ENCODE measurements at places on chromosomes 11 and 22.
A peak's percentile ranks its signal among the peaks of the same experiment; 100 is the strongest.

- DNase-seq = peak; percentile 70
Measured at GRCh38 chr11:64777449-64778222, 706 bp downstream of the SF1 start.

DNA sequence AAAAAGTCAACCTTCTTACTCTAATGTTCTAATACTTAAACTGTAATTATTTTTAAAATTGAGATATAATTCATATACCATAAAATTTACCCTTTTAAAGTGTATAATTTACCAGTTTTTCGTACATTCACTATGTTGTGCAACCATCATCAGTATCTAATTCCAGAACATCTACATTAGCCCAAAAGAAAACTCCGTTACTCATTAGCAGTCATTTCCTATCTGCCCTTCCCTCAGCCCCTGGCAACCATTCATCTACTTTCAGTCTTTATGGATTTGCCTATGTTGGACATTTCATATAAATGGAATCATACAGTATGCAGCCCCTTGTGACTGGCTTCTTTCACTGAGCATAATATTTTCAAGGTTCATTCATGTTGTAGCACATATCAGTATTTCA lies 22.2 kb downstream of the SGSM3 start:
- no peak for DNase-seq

GRCh38 chr11:48019217-48019584 lies 38.8 kb downstream of the PTPRJ start:
- DNase-seq = no peak

DNA sequence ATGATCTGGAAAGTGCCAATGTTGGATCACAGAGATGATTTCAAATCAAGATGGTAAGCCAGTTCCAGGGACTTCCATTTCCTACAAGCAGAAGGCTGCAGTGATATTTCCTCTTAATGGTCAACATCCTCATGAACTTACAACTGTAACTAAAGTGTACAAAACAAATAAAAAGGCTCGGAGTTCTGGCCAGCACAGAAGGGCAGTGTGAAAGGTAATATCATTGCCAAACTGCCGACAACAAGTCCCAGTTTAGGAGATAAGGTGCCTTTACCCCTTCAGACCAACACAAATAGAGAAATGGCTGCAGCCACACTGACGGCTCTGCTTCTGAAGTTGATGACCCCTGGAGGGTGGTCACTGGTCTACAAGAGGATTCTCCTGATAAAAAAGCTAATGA lies 91.1 kb downstream of the ETS1 start:
- DNase-seq = no peak

DNA sequence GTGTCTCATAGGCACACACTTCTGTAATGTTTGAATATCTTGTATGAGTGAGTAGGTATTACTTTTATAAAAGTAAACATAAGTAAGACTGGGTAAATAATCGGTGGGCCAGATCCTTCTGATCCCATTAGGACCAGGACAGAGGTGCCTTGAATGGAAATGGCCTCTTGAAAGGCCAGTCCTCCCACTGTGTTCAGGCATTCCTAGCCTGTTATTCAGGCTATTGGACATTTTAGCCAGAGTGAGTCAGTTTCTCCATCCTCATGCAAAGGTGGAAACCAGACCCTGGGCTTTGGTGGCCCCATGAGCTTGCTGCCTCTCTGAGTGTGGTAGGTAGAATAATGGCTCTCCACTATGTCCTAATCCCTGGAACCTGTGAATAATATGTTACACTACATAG lies 34.4 kb downstream of the C11orf96 start:
- DNase-seq = no peak

DNA sequence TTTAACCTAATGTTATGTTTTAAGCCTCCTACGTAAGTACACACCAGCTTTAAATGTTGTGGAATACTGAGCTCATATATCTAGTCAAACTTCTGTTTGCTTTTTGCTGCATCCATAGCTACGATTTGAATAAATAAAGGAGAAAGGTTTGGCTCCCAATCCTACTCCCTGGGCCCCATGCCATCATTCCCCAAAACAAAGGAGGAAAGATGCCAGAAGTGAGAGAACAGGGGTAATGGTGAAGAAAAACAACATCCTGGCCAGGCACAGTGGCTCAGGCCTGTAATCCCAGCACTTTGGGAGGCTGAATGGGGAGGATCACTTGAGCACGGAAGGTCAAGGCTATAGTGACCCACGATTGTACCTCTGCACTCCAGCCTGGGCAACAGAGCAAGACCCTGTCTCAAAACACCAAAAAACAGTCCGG lies 26.5 kb downstream of the SCGB1A1 start:
- no peak for DNase-seq

- no peak for DNase-seq
Measured at GRCh38 chr11:10914050-10914449, 56.2 kb upstream of the ZBED5 start.

DNA sequence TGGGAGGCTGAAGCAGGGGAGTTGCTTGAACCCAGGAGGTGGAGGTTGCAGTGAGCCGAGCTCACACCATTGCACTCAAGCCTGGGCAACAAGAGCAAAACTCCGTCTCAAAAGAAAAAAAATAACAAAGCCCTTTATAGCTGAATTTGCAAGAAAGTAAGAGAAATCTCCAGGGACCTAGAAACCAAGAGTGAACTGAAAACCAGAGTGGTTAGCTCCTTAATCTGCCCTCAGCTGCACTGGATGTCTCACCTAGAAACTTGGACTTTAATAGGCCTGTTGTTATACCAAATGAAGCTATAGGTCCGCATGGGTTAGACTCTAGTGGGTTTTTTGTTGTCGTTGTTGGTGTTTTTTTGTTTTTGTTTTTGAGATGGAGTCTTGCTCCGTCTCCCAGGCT lies 4.1 kb downstream of the NEU3 start:
- no peak for DNase-seq

- DNase-seq = peak; percentile 99
Measured at GRCh38 chr22:46528121-46528610, 9.3 kb downstream of the CELSR1 start.

- no peak for DNase-seq
Measured at GRCh38 chr11:47413908-47414684, 5.7 kb downstream of the SLC39A13 start.

DNA sequence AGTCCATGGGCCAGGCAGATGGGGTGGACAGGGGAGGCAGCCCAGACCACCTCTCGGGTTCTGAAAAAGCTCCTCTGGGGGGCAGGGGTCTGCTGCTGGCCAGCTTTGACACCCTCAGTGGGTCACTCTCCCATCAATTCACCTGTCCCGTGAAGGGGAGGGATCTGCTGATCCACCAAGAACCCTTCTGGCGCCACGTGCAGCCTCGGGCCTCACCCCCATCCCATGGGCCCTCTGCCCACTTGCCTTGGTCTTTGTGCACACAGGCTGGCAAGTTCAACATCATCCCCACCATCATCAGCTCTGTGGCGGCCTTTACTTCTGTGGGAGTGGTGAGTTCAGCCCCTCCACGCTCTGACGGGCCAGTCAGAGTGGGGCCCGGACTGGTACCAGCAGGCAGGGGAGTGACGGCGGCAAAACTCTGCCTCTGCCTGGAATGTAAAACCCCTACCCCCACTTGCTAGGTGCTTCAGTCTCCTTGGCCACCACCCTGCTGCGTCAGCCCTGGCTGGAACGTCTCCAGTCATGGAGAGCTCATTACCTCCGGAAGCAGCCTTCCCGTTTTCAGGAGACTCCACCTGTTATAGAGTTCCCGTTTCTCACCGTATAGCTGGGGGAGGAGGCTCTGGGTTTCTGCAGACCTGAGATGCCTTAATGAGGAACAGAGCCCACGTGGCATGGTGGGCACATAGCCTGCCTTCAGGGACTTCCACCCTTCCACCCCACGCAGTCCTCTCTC lies 12.7 kb downstream of the PRG3 start:
- DNase-seq = peak; percentile 53

- DNase-seq = no peak
Measured at GRCh38 chr22:47139013-47139789, 376.8 kb downstream of the TBC1D22A start.

GRCh38 chr22:37021710-37022482 lies 2.4 kb downstream of the MPST start:
- peak; percentile 70 for DNase-seq

DNA sequence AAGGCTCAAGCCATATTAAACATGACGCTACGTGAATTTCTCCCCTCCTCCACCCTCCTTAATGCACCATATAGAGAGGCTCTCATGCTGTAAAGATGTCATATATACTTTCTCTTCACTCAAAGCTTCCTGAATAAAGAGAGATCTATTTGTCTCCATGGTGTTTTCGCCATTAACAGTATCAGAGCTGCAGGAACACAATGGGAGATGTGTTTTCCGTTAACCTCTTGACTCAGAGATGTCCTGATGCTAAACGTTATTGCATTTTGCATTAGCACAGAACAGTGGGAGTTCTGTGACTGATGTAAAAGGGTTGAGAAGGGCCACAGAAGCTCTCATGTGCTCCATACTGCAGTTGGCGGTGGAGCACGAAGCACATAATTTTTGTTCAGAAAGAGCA lies 25.7 kb upstream of the BLID start:
- DNase-seq = no peak

- no peak for DNase-seq
Measured at GRCh38 chr11:13786688-13787087, 118.2 kb downstream of the FAR1 start.

DNA sequence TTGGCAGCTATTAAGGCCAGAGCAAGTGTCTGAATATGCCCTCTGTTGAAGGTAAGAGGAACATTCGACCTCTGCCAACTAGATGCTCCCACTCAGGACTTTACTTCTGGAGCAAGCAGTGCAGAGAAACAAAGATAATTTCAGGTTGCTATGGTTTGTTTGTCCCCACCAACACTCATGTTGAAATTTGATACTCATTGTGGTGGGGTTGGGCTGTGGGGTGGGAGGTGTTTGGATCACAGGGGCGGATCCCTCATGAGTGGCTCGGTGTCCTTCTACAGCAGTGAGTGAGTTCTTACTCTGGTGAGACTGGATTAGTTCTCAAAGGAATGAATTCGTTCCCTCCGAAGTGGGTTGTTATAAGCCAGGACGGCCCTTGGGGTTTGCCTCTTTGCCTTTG lies 12.0 kb downstream of the OR8A1 start:
- no peak for DNase-seq

DNA sequence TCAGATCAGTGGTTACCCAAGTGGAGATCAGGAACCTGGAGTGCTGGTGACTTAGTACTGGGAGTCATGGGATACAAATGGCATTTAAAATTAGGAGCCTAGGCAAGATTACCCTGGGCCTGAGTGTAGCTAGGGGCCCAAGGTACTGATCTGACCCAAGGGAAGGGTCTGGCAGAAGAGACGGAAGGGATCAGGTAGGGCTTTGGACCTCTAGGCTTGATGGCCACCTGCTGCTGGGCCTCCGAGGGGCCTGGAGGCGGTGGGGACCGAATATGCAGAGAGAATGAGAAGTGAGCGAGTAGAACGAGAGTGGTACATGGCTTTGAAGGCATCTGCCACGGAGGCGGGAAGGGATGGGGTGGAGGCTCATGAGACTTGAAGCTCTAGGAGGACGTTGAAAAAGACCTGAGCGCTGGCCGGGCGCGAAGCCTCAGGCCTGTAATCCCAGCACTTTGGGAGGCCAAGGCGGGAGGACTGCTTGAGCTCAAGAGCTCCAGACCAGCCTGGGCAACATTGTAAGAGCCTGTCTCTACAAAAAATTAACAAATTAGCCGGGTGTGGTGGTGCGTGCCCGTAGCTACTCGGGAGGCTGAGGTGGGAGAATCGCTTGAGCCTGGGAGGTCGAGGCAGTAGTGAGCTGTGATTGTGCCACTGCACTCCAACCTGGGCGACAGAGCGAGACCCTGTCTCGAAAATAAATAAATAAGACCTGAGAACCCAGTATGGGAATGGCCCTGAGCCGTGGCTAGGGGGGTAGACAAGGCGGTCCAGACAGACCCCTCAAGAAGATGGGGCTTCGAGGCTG lies 563 bp upstream of the PPIL2 start:
- no peak for DNase-seq

- no peak for DNase-seq
Measured at GRCh38 chr22:23686416-23687024, 4.3 kb upstream of the RGL4 start.

- no peak for DNase-seq
Measured at GRCh38 chr11:57316017-57316416, 8.7 kb downstream of the TNKS1BP1 start.

DNA sequence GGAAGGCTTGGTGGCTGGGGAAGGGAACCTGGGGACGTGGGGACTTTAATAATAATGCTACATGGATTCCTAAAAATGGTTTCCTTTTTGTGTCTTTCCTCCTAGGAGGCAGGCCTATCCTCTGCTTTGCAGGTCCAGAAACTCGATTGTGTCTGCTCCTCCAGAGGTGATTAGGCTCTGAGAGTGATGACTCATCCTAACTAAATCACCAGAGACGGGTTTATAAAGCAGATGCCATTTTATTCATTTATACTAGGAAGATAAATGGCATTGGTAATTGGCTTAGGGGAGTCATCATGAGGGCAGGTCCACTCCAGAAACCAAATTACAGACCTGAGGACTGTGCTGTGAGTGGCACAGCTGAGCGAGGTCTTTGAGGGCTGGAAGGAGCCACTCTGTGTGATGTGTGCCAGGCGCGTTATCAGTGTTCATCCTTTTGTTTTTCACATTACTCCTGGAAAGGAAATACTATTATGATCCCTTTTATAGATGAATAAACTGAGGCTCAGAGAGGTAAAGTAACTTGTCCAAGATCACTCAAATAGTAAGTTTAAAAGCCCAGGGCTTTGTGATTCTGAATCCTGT lies 7.1 kb downstream of the NLRX1 start:
- no peak for DNase-seq

GRCh38 chr11:100719809-100720221 lies 32.7 kb downstream of the ARHGAP42 start:
- no peak for DNase-seq

- DNase-seq = no peak
Measured at GRCh38 chr11:22539821-22540256, 85.8 kb downstream of the FANCF start.

DNA sequence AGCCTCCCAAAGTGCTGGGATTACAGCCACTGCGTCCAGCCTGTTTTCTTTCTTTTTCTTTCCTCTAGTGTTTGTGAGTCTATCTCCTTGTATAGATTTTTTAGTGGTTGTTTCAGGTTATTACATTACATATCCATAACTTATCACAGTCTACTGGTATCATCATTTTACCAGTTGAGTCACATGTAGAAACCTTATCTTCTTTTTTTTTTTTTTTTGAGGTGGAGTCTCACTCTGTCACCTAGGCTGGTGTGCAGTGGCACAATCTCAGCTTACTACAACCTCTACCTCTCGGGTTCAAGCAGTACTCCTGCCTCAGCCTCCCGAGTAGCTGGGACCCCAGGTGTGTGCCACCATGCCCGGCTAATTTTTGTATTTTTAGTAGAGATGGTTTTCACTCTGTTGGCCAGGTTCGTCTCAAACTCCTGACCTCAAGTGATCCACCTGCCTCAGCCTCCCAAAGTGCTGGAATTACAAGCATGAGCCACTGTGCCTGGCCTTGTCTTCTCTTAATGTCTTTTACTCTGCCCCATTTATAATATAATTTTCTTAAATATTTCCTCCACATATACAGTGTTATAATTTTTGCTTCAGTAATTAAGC lies 11.0 kb downstream of the CDC45 start:
- no peak for DNase-seq

DNA sequence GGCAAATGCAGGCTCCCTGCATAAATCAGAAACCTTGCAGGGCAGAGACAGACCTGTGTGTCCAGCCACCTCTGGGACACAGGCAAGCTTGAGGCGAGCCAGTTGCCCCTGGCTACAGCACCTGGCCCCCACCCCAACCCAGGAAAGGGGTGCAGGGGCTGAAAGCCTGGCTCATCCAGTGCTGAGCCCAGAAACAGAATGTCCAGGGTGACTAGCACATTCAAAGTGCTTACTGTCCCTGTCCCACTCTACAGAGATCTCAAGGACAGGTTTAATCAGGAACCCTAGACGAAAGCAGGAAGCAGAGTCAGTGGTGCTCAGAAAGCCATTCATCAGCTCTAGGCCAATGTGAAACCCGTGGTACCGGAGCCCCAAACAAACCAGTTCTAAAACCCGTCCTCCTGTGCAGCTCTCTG lies 31.9 kb downstream of the PLEKHA7 start:
- DNase-seq = no peak

All from inflammatory macrophage (primary cell).